Hindlimb muscle (tissue), 1 donor: ENCODE measurements at places on chromosomes 3 and 15. TPM values are rescaled to one million over a fixed set of nuclear protein-coding genes. Genes with fewer than 3 reads are reported as not detected.

The RETNLB gene
- not detected for polyA plus RNA-seq

The MPI gene
- polyA plus RNA-seq: 63.5 TPM

DNA sequence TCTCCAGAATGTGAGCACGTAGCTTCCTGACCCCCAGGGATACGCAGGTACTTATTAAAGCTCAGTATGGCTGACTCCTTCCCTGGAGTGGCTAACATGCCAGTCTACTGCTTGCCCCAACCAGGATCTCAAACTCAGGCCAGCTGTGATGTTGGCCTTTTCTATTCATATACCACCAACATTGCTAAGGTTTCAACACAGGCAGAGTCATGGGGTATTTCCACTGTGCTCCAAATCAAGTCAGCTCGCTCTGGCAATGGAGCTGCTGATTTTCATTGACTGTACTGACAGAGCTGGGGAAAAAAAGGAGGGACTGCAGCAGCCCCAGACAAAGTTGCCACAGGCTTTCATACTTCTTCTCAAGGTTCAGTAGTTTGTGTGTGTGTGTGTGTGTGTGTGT is 87.0 kb downstream of the CFAP20DC start:
- DNase-seq: no peak

The KBTBD13 gene
- 1.7 TPM for polyA plus RNA-seq

- no peak for DNase-seq
Measured at GRCh38 chr3:126370606-126371005, 13.4 kb upstream of the KLF15 start.

- DNase-seq: no peak
Measured at GRCh38 chr3:100810671-100811070, 101.4 kb downstream of the TFG start.

DNA sequence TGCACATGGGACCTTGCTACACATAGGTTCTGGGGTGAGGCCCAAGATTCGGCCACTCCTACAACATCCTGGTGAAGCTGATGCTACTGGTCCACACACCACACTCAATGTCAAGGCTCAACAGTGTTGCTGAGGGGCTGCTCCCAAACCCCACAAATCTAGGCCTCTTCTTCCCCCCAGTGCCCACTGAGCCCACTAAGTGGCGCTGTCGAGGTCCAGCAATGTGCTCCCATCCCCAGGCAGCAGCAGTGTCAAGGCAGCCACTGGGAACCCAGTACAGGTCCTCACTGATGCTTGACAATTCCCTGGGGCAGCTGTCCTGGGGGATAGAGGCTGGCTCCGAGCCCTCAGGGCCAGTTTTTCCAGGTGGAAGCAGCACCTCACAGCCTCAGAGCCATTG is 21.5 kb downstream of the SCN5A start:
- DNase-seq: no peak

GRCh38 chr3:131036200-131036816 is 9.6 kb downstream of the NEK11 start:
- no peak for DNase-seq

GRCh38 chr3:187242900-187243299 is 45.6 kb downstream of the RTP1 start:
- no peak for DNase-seq

DNA sequence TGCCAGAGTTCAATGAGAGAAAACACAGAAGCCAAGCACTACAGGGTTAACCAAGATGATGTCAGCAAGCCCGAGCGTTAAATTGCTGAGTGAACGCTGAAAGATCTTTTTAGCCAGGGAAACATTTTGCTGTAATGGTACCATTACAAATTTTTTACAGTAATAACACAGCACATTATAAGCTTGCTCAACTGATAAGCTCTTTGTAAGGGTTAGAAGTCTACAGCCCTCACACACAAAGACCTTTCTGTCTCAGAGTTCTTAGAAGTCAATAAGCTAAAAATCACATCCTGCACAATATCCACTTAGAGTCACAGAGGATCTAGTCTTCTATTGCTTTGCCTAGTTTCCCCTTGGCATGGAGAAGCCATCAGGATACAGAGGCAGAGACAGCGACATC is 29.9 kb downstream of the CHSY1 start:
- DNase-seq: no peak

DNA sequence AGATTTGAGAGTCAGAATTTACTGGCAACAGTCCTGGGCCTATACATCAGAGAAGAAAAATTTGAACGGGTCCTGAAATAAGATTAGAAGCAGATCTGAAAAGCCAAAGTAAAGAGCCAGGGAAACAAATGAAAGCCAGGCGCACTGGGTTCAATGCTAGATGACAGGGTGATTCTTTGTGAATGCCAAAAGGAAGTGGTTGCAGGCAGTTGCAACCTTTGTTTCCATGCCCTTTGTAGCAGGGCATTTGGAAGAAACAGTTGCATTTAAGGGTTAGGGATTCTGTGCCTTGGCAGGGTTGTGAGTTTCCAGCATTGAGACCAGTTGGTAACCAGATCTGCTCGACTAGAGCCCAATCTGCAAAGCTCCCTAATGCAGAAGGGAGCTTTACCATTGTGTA is 36.4 kb upstream of the MTHFS start:
- no peak for DNase-seq

The ARPIN gene
- 16.1 TPM for polyA plus RNA-seq

DNA sequence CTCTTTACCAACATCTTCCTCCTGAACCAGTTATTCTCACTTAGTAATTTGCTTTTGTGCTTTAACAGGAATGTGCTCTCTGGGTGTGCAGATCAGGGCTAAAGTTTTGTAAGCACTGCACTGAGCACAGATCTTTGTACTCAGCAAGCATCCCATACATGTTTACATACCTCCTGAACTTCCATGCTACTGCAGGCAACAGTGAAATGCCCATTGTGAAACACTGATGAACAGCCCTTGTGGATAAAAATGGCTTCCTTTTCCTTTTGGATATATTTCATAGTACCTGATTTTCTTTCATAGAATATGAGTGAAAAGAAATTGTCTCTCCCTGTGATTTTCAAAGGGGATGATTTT is 855.9 kb downstream of the MCTP2 start:
- no peak for DNase-seq

The WDR49 gene
- polyA plus RNA-seq: not detected

- no peak for DNase-seq
Measured at GRCh38 chr3:149277331-149277813, 55.7 kb upstream of the CP start.

DNA sequence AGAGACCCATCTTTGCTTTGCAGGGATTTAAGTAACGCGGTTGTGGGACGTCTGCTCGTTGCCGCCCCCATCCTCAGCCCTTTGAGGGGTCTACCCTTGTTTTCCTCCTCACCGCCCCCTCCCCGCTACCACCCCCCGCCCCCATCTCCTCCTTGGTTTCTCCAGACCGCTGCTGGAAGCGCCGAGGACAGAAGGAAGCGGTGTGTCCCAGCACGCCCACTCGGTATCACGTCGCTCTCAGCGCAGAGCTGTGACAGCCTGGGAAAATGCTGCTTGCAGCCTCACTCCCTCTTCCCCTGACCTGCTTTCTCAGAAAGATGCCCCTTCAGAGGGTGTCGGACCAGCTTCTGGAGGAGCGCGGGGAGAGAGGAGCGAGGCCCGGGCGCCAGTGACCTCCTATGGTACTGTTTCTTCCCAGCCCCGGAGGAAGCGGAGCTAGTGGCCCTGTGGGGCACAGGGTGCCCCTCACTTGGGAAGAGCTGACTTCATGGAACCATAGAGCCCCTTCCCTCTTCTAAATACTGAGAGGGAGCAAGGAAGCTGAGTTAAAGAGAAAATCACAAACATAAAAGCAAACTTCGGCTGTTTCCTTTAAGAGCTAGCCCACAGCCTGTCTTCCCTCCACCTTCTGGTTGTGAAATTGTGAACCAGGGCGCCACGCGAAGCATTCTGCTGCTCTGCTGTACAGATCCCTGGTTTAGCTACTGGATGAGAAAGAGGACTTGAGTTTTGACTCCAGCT is 698 bp downstream of the IL1RAP start:
- peak; percentile 46 for DNase-seq

DNA sequence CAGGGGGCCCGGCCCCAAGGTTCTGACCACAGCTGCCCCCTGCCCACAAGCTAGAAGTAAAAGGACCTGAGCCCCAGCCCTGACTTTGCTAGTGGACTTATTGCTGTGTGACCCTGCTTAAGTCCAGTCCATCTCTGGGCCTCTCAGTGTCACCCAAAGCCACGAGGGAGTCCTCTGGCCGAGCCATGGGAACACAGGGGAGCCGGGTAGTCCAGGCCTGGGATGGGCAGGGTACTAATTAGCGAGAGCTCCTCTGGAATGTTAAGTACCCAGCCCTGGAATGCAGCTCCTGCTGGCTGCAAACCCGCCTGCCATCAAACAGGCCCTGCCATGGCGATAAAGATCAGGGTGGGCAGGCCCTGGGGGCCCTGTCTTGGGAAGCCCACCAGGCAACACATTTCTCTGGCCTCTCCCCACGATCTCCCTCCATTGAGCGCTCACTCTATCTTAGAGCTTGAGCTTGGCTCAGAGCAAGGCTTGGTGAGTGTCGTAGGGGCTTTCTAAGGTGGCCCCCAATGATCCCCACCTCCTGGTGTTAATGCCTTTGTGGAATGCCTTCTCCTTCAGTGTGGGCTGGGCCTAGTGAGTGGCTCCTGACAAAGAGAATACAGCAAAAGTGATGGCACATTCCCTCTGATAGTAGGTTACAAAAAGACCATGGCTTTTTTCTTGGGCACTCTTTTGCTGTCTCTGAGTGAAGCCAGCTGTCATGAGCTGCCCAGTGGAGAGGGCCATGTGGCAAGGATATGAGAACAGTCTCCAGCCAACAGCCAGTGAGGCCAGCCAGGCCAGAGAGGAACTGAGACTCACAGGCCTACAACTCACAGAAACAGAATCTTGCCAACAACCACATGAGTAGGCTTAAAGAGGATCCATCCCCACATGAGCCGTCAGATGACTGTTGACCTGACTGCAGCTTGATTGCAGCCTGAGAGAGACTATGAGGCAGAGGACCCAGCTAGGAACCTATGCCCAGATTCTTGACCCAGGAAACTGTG is 133.1 kb downstream of the SMAD6 start:
- no peak for DNase-seq
